CD4-positive, alpha-beta T cell (primary cell): ENCODE measurements at places on chromosomes 7 and 10.
A peak's percentile ranks its signal among the peaks of the same experiment; 100 is the strongest.

- no peak for DNase-seq
Observed at GRCh38 chr7:137130751-137131158, 212.8 kb downstream of the PTN start.

GRCh38 chr7:105723572-105723971 lies 142.3 kb upstream of the EFCAB10 start:
- DNase-seq: no peak

- no peak for DNase-seq
Observed at GRCh38 chr10:22541900-22542299, 172.5 kb downstream of the PIP4K2A start.

DNA sequence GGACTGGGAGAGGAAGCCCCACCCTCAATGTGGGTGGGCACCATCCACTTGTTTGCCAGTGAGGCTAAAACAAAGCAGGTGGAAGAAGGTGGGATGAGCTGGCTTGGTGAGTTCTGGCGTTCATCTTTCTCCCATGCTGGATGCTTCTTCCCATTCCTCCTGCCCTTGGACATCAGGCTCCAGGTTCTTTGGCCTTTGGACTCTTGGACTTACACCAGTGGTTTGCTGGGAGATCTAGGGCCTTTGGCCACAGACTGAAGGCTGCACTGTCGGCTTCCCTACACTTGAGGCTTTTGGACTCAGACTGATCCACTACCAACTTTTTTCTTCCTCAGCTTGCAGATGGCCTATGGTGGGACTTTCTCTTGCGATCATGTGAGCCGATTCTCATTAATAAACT lies 106.3 kb downstream of the HERPUD2 start:
- DNase-seq: no peak

GRCh38 chr7:47669178-47669891 lies 87.4 kb upstream of the TNS3 start:
- peak; percentile 69 for DNase-seq

- no peak for DNase-seq
Observed at GRCh38 chr10:59400214-59400613, 37.9 kb upstream of the FAM13C start.

DNA sequence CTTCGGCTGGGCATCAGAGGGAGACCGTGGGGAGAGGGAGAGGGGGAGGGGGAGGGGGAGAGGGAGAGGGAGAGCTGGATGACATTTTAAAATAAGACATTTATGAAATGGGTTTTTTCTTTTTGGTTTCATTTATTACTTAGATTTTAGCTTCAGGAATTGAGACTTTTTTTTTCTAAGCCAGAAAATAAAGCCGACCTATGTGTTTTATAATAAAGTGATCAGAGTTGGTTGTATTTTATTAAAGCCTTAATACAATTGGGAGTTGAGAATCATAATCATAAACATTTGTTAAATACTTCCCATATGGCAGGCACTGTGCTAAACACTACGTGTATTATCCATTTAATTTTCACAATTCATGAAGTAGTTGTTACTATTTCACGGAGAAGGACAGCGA lies 70.2 kb downstream of the INPP5F start:
- no peak for DNase-seq

GRCh38 chr10:89591111-89591795 lies 53.8 kb downstream of the PANK1 start:
- DNase-seq: no peak

DNA sequence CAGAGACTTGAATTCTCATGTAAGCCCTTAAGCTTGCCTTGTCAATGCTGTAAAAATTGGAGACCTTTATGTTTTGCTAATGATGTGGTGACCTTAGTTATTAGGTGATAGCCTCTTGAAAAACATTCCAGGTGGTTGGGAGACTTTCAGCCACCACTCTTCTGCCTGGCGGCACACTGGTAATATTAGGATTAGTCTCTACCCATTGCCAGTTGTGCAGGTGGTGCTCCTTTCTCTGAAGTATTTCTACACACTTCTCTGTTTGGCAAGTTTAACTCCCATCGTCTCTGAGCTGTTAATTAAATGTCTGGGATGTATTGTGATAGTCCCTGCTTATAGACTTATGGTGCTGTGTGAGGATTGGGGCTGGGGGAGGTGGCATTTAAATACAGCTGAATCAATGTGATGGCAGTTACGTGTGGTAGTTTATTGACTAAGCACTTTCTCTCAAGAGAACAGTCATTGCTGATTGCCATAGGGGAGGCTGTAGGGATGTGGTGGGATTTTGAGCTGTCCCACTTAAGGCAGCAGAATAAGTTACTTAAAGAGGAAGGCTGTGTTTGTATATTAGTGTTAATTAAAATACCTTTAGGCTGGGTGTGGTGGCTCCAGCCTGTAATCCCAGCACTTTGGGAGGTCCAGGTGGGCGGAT lies 61.7 kb downstream of the DAGLB start:
- DNase-seq: no peak

- DNase-seq: no peak
Observed at GRCh38 chr10:93997546-93997945, 3.8 kb downstream of the PLCE1 start.

DNA sequence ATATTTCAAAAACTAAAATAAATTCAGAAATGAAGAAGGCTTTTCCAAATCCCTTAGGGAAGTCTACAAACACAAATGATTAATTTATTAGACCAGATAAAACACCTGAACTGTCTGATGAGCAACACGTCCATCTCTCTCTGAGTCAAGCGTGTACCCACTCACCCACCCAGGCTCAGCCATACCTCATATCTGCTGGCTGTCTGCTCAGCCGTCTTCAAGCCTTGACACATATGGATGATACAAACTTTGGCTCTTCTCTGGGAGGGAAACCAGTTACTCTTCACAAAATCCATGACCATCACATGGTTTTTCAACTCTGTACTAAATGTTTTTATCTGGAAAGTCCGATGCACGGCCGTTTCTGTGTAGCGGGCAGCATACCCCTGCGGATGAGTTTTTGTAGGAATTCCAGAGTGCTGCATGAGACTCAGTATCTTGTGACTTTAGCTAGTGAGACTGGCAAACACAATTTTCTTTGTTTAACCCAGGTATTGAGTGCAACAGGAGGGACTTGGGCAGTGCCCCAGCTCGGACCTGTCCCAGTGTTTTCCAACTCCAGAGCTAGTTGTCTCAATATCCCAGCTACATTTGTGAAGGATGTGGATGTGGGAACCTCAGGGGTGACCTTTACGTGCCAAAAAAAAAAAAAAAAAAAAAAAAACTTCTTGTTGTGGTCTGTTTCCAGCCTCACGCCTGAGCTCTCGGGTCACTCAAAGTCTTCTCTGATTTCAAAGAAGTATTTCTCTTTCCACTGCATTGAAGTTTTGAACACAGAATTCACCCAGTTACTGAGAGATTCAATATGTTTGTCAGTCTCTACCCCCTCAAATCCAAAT lies at the start of gene C10orf90:
Gene C10orf90, minus strand, starts transcription at position 638 of the 839 bp plus-strand sequence. Its CDS starts 213 bp downstream, at position 425.
- no peak for DNase-seq

- DNase-seq: no peak
Observed at GRCh38 chr10:132626761-132627665, 89.4 kb downstream of the INPP5A start.

GRCh38 chr7:33422141-33422540 lies 292.8 kb downstream of the BBS9 start:
- DNase-seq: no peak

GRCh38 chr7:131443496-131443895 lies 112.9 kb downstream of the PODXL start:
- no peak for DNase-seq

DNA sequence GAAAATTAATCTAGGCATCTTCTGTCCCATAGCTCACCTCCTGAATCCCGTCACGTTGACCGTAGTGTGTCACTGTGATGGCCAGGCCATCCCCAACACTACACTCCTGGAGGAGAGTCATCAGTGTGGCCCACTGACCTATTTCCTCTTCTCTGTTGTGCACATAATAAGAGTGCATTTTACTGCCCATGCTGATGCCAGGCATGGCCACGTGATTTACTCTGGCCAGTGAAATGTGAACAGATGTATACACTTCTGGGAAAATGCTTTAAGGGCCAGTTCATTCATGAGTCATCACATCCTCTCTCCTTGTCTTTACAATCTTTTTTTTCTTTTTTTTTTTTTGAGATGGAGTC lies 101.9 kb upstream of the PIP4K2A start:
- no peak for DNase-seq

DNA sequence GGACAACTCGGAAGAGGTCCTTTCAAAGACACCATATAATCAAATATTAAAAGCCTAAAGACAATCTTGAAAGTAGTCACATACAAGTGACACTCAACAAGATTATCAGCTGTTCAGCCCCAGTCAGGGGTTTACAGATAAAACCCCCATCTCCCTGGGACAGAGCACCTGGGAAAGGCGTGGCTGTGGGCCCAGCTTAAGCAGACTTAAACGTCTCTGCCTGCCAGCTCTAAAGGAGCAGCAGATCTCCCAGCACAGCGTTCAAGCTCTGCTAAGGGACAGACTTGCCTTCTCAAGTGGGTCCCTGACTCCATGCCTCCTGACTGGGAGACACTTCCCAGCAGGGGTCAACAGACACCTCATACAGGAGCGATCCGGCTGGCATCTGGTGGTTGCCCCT lies 18.0 kb downstream of the CDCA7L start:
- no peak for DNase-seq

- DNase-seq: no peak
Observed at GRCh38 chr7:75033826-75034225, 39.8 kb downstream of the RCC1L start.

DNA sequence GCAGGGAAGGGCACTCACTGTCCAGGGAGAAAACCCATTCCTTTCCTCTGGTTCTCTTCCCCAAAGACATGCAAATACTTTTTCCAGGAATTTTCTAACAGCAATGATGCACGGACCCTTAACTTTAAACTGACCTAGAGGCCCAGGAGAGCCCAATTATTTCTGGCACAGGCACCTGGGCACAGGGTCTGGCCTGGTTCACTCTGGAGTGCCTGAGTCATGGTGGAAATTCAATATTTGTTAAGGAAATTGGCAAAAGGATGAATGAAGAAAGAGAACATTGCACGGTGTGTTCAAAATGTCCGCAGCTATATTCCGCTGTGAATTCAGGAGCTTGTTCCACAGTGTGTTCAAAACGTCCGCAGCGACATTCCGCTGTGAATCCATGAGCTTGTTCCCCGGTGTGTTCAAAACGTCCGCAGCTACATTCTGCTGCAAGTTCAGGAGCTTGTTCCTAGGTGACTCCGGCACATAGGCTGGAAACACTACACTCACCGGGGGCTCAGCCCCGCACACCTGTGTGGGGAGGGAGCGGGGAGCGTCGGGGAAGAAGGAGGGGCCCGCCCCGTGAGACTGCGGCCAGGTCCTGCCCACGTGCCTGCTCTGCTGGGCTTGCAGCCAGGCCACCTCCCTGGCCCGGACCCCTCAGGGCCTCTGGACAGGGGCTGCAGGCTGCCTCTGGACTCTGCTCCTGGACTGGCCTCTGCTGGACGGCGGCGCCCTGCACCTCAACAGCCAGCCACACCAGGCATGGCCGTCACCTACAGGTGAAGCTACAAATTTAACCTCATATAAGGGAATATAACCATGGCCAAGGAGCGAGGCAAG lies 72.0 kb upstream of the FAM20C start:
- no peak for DNase-seq

DNA sequence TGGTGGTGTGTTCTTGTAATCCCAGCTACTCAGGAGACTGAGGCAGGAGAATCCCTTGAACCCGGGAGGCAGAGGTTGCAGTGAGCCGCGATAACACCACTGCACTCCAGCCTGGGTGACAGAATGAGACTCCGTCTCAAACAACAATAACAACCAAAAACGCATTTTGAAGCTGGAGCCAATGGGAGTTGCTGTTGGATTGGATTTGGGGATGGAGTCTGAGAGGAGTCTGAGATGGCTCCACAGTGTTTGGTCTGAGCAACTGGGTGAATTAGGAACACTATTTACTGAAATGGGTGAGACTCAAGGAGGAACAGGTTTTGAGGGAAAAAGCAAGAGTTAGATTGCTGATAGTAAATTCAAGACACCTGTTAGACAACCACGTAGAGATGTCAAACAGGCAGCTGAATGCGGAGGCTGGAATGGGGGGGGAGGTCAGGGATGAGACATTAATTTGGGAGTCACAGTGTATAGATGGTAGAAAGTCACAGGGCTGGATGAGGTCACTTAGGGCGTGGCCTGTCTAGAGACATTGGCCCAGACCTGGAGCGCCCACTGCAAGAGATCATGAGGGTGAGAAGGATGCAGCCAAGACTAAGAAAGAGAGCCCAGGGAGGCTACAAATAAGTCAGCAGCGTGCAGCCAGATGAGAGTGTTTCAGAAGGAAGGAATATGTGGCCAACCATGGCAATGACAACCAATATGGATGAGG lies 56.4 kb downstream of the CYCS start:
- DNase-seq: no peak

DNA sequence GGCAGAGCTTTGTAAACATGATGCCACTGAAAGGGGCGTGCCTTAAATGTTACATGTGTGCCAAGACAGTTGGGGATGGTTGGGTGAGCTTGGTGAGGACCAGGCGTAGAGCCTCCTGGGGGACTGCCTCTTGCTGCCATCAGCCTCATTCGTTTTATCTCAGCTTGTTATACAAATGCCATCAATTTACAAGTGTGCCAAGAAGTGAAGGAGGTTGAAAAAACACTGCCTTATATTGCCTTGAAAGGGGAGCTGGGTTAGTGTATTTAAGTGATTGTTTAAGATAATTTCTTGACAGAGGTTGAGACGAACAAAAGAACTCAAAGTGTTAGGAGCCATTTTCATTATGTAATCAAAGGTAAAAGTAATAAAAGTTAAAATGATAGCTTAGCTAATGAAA lies 354.7 kb downstream of the PHTF2 start:
- DNase-seq: no peak

GRCh38 chr7:137342265-137342664 lies 1.3 kb downstream of the PTN start:
- DNase-seq: no peak

- DNase-seq: no peak
Observed at GRCh38 chr7:134902058-134902457, 84.2 kb upstream of the AGBL3 start.

DNA sequence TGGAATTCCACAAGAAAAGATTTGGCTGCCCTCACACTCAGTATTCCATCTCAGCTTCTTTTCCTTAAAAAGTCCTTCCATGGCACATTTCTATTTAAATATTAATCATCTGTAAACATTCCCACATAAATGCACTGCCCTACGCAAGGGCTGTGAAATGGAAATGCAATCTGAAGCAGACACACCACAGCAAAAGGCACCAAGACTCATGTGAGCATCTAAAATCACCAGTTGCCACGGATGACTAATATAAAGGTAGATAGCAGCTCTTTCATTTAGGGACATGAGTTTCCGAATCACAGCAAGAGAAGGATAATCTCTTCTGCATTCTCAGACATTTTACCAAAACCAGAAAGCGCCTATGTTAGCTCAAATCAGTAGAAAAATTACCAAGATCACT lies 31.6 kb downstream of the COA1 start:
- DNase-seq: no peak

DNA sequence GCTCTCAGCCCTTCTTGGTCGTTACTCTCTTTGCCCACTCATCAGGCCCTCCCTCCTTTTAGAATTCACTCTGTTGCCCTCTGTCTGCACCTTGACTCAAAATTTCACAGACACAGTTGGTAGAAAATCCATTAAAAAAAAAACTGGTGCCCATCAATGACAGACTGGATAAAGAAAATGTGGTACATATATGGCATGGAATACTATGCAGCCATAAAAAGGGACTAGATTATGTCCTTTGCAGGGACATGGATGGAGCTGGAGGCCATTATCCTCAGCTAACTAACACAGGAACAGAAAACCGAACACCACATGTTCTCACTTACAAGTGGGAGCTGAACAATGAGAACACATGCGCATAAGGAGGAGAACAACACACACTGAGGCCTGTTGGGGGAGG lies 115.7 kb downstream of the PARP12 start:
- no peak for DNase-seq
